Retinal pigment epithelial cell (primary cell): ENCODE measurements at places on chromosomes 11 and 22.

DNA sequence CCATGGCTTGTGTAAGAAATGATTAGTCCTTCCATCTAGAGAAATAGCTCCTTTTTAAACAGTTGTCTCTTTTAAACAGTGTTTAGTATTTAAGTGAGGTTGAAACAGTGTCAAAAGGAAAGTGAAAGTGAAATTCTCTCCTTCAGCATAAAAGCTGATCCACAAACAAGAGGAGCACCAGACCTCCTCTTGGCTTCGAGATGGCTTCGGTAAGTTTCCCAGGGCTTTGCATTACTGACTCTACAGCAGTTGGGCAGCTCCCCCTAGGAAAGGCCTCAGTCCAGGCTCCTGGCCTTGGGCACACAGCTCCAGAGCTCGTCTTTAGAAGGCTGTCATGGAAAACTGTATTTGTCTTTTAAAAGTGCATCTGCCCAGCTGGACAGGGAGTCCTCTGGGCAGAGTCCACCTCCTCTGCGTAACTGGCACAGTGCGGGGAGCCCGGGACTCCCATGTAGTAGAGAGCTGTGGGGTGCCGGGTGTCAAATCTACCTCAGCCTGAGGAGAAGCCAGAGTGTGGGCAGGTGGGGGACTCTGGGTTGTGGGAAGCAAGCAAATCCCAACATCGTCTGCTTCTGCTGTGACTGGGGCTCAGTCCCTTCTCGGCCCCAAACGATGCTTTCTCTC is at the start of gene PLAAT4:
PLAAT4 (plus strand) TSS at position 140 of the 624 bp plus-strand sequence; CDS start at position 201, 61 bp downstream.
- DNase-seq = no peak

- no peak for DNase-seq
Measured at GRCh38 chr22:46079861-46080821, 70.2 kb upstream of the PPARA start.

GRCh38 chr11:65305501-65306268 is 9.0 kb upstream of the CDC42EP2 start:
- DNase-seq = no peak

DNA sequence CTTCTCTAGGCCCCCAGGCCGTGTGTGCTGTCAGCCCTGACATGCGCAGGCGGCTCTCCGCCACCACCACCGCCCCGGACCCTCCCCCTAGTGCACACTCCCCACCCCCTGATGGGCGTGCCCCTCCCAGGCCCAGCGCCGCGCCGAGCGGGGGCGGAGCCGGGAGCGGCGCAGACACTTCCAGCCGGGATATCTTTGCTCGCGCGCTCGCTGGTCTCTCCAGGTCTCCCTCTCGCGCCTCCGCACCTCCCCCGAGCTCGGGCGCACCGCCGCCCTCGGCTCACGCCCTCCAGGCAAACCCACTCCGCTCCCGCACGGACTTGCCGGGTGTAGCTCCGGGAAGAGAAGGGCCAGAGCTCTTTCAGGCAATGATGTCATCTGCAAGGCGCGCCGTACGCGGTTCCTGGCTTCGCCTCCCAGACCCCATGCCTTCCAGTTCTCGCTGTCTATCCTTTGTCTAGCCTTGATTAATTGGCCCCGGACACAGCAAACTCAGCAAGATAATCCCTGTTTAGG is at the start of gene SCN3B:
SCN3B (minus strand) TSS at position 59 of the 516 bp plus-strand sequence. CDS start 823 bp downstream, outside the sequence.
- peak; percentile 45 for DNase-seq

DNA sequence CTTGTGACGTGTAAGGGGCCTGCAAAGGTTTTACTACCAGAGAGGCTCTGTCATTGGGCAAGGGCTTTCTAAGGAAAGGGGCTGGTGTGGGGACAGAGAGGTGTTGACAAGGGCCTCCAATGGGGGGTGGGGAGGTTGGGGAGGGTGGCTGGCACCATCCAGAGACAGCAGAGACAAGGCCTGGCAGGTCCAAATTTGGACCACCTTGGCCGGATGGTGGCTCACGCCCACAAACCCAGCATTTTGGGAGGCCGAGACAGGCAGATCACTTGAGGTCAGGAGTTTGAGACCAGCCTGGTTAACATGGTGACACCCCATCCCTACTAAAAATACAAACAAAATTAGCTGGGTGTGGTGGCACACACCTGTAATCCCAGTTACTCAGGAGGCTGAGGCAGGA is 2.2 kb upstream of the CHRM4 start:
- no peak for DNase-seq

GRCh38 chr22:20159076-20159475 is 8.2 kb upstream of the CCDC188 start:
- DNase-seq = no peak

DNA sequence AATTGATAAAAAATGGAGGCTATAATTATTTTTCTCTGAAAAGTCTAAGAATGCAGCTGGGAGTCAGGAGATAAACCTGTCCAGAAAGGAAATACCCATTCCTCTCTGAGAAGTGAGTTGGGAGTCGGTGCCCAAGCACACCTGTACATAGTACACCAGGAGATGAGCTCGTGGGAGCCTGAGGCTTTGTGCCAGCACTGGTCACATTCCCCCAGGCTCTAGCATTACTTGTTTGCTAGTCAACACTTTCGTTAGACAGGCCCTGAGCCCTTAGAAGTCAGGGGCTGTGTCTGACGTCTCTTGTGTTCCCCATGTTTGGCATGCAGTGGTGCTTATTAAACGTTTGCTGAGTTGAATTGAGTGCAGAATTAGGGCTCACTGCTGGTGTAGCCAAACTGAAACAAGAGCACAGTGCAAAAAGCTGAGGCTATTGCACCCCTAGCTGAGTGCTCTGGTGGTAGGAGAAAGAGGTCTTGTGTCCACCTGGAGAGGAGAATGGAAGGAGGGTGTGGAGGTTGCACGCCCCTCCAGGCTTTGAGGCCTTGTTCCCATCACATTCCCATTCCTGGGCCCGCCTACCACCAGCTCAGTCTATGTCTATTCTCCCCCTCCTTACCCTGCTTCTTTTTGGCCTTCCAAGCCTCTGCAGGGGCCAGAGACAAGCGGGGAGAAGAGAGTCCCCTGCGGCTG is 6.8 kb downstream of the ROBO4 start:
- no peak for DNase-seq

DNA sequence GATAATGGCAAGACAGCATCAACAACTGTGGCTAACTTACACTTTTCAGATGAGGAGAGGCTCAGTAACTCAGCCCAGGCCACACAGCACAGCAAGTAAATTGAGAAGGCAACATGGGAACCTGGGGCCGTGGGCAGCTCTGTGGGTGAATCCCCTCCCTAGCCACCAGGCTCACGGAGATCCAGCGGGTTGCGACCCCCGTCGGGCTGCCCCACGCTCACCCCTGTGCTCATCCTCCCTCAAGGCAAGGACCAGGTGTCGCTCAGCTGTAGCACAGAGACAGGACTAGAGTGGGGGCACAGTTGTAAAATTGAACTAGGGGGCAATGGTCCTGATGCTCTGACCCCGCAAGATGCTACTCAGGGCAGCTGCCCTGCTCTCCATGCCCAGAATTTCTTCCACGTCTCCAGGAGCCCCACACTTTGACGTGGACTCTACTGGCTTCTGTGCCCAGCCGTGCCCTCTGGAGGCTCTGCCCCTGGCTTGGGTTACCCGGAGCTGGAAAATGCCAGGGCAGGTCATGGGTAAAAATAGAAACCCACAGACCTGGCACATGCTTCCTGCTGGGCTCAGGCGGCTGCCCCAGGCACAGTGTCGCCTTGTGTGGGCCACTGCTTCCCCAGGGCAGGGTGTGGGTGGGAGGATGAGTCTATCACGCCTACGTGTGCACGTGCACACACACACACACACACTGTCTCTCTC is 9.0 kb downstream of the TUBA8 start:
- no peak for DNase-seq

- peak; percentile 24 for DNase-seq
Measured at GRCh38 chr11:8192016-8192895, 23.4 kb upstream of the RIC3 start.

GRCh38 chr11:10076458-10077141 is 217.4 kb downstream of the SBF2 start:
- peak; percentile 16 for DNase-seq

DNA sequence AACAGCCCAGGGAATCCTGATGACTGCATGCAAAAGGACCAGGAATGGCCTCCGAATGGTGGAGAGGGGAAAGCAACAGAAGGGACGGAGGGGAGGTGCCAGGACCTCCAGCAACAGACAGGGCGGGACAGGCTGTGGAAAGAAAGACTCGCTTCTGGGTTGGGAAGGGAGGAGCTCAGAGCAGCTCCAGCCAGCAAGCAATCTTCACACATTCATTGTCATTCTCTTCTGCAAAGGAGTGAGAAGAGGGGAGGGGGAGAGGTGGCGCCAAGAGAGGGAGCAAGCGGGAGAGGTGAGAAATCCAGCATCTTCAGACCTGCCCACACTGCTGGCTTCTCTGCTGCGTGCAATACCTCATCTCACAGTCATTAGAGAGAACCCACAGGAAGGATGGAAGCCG is 509.0 kb downstream of the BUD13 start:
- no peak for DNase-seq

DNA sequence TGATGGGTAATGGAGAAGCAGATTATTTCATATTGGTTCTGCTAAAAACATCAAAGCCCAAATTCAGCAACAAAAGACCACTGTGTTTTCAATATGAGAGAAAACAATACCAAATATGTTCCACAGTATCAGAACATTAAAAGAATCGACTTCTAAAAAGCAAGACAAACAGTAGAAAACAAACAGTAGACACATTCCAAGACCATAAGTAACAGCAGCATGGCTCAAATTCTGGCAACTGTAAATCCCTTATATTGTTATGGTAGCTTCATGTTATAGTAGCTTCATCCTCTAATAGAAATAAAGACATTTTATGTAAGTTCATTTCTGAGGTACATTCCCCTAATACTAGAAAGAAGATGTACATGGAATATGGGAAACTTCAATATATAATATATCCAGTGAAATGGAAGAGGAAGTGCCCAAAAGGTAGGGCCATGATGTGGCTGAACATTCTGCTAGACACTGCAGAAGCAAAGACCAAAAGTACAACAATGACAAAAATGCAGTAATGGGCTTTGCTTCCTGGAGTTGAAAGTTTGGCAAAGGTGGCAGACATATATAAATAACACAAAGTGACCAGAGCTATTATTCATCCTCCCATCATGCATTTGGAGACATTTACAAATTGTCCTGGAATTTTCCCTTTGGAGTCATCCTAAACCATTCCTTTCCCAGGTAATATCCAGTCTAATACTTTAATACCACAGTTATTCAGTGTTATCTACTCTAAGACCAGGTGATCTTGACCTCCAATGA is 299.9 kb downstream of the DCDC1 start:
- no peak for DNase-seq

DNA sequence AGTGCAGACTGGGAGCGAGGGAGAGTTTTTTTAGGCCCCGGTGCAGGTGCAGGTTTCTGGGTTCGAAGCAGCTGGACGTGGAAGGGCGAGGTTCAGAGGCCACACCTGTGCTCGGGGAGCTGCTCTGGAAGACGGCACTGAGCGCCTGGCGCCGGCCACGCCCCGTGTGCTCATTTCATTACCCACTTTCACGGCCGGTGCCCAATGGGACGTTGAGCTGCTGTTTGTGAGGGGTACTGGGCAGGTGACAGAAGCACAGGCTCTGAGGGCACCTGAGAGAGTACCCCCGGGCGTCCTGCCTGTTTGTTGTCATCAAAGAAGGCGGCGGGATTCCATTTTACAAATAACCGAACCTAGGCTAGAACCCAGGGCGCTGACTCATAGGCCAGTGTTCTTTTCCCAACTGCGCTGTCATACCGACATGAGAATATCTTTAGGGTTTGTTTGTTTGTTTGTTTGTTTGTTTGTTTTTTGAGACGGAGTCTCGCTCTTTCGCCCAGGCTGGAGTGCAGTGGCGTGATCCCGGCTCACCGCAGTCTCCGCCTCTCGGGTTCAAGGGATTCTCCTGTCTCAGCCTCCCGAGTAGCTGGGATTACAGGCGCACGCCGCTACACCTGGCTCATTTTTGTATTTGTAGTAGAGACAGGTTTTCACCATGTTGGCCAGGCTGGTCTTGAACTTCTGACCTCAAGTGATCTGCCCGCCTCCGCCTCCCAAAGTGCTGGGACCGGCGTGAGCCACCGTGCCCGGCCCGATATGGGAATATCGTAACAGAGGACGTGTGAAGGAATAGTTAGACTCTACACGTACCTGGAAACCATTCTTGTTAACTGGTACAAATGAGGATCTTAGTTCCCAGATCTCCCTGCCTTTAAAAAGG is 16.6 kb upstream of the SPTBN2 start:
- DNase-seq = no peak

GRCh38 chr11:118928870-118929500 is 3.3 kb upstream of the BCL9L start:
- no peak for DNase-seq

- peak; percentile 51 for DNase-seq
Measured at GRCh38 chr11:16776711-16777612, 38.5 kb downstream of the C11orf58 start.

DNA sequence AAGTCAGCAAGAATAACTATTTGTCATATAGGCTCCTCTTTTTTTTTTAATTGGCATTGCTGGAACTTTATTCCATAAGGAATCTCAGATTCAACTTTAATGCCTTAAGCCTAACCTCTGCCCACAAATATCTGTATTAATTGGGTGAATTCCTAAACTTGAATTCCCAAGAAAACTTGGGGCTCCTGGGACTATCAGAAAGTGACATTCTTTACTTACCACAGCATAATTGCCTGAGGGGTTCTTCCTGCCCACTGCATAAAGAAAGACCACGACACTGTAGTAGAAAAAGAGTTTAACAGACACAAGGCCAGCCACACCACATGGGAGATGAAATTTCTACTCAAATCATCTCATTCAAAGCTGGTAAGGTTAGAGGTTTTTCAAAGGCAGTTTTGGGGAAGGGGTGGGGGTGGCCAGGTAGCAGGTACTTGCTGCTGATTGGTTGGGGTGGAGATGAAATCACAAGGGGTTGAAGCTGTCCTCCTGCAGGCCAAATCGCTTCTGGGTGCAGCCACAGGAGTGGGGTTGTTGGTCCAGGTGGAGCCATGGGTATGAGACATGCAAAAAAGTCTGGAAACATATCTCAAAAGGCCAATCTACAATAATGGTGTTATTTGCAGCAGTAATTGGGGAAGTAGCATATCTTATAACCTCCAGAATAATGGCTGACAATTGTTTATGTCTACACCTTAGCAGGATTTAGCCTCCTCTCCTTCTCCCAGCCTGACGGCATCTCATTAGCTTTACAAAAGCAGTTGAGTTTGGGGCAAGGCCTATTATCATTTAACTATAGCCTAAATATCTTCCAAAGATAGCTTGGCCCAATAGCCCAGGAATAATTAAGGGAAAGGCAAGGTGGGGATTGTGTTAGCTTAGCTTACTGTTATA is 4.8 kb upstream of the NLRP10 start:
- peak; percentile 70 for DNase-seq
